ENCODE measurements at places on chromosomes 6 and 20.

GRCh38 chr6:16301511-16301910 is 63.1 kb downstream of the GMPR start:
- DNase-seq: no peak

DNA sequence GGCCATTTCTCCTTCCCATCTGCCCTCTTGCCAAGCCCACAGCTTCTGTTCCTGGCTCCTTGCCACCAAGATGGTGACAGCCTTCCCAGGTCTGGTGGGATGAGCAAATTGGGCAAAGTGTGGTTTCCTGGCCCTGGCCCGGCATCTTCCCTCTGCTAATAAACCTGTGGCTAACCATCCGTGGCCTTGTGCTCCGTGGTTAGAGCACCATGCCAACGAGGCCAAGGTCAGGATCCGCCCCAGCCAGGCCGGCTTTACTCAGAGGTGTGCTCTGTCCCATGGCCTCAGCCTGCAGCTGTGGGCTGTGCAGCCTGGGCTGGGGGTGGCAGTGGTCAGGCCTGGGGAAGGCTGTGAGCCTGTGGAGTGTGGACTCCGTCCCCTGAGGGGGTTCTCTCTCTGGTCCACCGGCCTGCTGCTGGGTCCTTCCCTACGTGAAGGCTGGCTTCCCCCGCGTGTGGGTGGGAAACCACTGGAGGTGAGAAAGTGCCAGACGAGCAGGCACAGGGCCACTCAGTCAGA is 117.4 kb downstream of the VEGFA start:
- no peak for DNase-seq

- DNase-seq: no peak
Measured at GRCh38 chr6:3633711-3634110, 117.8 kb downstream of the PXDC1 start.

DNA sequence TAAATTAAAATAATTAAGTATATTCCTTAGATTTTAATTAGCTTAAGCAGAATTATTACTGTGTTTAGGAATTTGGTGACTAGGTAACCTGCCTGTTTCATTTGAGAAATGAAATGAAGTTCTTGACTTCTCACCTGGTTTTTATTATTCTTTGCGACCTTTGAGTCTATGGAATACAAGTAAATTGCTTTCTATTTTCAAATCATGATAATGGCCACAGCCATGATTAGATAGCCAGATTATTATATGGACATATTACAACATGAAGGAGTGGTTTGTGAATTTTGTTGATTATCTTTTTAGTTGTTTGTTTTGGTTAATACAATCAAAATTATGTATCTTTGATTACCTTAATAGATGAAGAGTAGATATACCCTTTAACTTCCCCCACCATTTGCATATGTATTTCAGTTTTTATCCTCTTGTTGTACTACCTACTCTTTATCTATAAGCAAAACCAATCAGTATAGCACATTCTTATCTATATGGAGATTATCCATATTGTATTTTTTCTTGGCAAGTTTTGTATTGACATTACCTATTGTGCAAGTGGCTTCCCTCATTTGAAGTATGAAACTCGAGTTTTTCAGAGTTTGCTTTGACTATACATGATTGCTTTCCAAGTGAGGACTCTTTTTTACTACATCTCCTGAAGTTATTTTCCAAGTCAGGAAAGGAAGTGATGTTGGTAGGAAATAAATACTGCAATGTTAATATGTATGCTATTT is 47.9 kb downstream of the CD2AP start:
- DNase-seq: no peak

DNA sequence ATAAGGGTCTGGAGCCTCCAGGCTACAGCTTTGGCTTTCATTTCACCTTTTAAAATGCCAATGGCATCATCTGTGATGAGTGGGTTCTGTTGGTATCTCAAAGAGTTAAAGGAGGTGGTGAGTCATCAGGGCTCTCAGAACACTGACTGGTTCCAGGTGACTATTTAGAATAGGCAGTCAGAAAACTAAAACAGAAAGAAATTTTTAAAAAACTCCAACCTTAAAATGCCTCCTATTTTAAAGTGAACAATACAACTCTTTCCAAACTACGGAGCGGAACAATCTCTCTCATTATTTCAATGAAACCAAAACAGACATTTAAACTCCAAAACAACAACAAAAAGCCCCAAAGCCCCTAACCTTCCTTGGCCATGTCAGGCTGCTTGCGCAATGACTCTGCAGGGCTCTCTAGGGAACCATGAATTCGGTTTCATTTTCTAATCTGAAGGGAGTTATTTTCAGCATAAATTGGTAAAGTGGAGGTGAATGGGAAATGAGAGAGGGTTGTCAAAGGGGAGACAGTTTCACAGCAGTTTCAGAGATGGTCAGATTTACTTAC is 194.9 kb downstream of the KIF6 start:
- no peak for DNase-seq

DNA sequence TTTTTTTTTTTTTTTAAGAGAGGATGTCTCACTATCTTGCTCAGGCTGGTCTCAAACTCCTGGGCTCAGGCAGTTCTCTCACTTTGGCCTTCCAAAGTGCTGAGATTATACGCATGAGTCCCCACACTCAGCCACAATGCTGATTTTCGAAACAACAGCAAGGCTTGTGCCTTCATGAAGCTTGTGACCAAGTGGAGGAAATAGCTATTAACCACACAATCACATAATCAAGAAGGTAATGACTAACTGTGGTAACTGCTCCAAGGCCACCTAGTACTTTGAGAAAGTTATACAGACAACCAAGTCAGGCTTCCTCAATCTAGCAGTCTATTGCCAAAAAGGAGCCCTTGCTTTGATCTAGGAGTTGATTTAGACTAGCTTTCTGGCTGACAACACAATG is 46.3 kb downstream of the SOD2 start:
- DNase-seq: no peak

DNA sequence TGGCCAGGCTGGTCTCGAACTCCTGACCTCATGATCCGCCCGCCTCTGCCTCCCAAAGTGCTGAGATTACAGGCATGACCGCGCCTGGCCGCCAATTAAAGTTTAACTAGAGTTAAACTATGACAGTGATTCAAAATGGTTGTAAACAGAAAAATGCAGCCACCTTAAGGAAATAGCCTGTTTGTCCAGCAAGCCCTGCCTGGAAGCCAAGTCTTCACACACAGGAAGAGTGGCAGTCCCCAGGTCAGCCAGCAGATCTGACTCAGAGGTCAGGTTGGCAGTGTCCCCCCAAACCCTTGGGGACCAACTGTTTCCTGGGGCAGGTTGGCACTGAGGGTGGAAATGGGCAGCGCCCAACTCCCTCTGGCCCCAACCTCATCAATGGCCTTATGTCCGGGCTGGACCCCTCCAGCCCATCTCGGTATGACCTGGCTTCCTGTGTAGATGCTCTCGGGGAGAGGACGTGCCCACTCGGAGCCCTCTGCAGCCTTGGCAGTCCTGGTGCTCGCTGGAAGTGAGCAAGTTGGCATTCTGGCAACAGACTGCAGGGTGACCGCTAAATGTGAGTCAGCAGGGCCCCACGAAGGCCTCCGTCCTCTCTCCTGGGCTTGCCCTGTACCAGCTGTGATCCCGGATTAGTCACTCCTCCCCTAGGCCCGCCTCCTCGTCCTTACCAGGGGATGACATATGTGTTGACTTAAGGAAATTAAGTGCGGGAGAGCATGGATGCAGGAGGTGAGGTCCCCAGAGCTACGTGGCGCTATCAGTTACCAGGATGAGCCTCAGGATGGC is 9.7 kb upstream of the HSP90AB1 start:
- DNase-seq: no peak

GRCh38 chr6:105137388-105137787 is 42.4 kb downstream of the POPDC3 start:
- DNase-seq: no peak

- DNase-seq: peak; percentile 3
Measured at GRCh38 chr6:127266892-127267645, 405 bp downstream of the RNF146 start.

- DNase-seq: no peak
Measured at GRCh38 chr6:134172020-134172705, 119.7 kb upstream of the SLC2A12 start.

GRCh38 chr6:75463908-75464307 is 29.7 kb downstream of the FILIP1 start:
- DNase-seq: no peak

DNA sequence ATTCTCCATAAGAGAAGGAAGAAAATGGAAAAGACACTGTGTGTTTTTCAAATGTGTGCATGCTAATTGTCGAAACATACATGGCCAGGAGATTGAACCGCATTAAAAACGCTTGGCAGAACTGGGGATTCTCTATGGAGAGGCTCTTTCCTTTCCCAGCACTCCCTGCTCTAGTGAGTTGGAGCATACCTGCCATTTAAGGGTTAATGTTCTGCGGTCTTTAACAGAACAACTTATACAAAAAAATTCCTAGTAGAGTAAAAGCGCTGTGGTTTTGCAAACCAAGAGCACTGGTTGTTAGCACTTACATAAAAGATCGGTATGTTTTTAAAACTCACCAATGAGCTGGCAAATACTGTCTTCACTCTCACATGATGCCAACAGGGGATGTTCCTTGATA is 1.5 kb downstream of the TAGAP start:
- DNase-seq: no peak

- no peak for DNase-seq
Measured at GRCh38 chr20:11769825-11770224, 147.9 kb upstream of the BTBD3 start.

GRCh38 chr6:105196076-105196475 is 16.3 kb upstream of the POPDC3 start:
- no peak for DNase-seq

- no peak for DNase-seq
Measured at GRCh38 chr20:51253280-51253679, 230.4 kb upstream of the KCNG1 start.

GRCh38 chr6:95518630-95519227 is 58.6 kb upstream of the MANEA start:
- DNase-seq: no peak

GRCh38 chr20:38272398-38272797 is 11.9 kb upstream of the KIAA1755 start:
- no peak for DNase-seq

DNA sequence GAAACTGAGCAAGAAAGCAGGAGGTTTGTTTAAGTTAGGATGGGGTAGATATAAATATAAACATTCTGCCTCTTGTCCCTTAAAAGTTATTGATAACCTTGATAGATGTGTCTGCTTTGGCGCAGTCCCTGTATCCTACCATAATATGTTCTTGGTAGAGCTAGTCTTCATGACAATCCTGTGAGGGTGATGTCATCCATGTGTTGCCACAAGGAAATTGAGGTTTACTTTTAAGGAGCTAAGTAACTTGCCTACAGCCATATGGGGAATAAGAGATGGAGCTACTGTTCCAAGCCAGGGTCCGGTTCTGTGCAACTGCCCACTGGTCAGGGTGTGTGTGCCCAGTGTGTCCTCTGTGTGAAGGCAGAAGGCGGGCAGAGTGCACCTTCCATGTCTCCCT is 78.5 kb downstream of the SSR1 start:
- DNase-seq: no peak

GRCh38 chr6:106451439-106451838 is 90.9 kb downstream of the CRYBG1 start:
- no peak for DNase-seq

GRCh38 chr20:64052326-64052722 is 2.9 kb upstream of the SOX18 start:
- DNase-seq: no peak

GRCh38 chr6:88492824-88493223 is 326.7 kb upstream of the CNR1 start:
- no peak for DNase-seq

- no peak for DNase-seq
Measured at GRCh38 chr6:10338151-10338550, 76.7 kb downstream of the TFAP2A start.

DNA sequence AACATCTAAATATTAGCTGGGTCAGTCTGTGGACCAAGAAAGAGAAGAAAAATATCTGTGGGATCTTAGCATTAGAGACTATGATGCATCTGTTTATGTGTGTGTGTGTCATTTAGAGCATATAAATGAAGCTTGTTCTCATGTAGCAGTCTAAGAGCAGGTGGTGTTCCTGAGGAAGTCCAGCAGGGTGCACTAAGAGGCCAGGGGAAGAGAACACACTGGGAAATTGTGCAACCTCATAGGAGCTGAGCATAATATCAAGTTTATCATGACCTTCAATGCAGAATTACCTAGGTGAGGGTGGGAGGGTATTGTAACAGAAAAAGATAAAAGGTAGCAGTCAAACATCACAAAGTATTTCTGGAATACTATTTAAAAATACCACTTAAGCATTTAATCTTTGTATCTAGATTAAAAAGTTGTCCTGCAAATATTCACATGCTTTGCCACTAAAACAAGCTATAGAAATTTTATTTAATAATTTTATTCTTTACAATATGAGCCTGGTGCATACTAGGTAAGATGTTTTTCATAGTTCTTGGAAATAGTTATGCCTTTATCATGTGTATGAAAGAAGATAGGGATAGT is 80.5 kb downstream of the SMPDL3A start:
- no peak for DNase-seq

DNA sequence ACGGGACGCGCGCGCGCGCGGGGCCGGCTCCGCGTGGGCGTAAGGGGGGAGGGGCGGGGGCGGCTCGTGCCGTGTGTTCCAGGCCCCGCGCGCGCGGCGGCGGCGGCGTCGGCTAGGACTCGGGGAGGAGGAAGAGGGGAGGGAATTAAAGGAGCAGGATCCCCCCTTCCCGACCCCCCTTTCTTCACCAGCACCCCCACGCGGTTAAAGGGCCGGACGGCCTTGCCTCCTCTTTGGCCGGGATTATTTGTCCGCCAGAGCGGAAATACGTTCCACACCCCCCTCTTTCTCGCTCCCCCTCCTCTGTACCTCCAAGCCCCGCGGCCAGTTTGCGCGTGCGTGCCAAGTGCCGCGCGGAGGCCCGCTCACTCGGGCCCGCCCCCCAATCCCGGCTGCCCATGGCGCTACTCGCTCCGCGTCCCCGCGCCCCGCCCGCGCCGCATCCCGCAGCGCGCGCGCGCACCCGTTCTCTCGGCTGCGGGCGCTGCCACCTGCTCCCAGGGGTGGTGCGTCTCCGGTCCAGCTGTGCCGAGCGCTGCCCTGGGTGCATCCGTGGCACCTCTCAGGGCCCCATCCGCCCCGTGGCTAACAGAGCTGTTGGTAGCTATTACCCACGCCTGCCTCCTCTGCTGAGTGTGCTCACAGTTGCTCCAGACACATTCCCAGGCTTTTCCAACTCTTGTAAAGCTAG is at the start of gene ZBTB12:
Gene ZBTB12, minus strand, starts transcription at position 134 of the 691 bp plus-strand sequence. CDS start 781 bp downstream, outside the sequence.
- peak; percentile 67 for DNase-seq

DNA sequence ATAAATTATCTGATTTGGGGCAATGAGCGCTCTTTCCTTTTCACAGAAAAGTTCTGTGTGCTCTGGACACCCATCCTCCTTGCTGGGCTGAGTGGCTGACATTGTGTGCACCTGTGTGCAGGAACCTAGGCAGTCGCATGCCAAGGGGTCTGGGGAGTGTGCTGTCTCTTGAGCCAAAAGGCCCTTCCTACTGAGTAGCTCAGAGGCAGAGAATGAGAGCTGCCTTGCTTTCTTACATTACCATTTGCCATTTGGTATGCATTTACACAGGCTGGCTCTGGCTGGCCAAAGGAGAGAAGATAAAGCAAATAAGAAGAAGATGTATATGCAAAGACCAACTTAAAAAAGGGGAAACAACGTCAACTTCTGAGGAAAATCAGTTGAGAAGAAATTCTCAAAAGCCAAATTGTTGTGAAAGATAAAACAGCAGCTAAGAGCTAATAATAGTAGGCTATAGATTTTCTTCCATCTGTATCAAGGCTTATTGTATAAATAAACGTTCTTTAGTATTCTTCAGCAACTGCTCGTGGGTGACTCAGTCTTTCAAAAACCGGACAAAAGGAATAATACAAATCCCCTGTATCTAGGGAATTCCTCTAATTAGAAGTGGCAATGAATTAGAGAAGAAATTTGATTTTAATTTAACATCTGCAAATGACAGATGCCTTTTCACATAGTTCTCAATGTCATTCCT is 121.9 kb downstream of the INSM1 start:
- no peak for DNase-seq

All from activated naive CD8-positive, alpha-beta T cell treated with anti-CD3 and anti-CD28 coated beads, Interleukin-2, amount 50 U/mL, for 16 hours (primary cell).